ENCODE measurements at places on chromosomes 4 and X.
A peak's percentile ranks its signal among the peaks of the same experiment; 100 is the strongest.

GRCh38 chr4:173231916-173232315 is 63.3 kb downstream of the GALNT7 start:
- no peak for DNase-seq

GRCh38 chr4:10183462-10183861 is 66.9 kb upstream of the WDR1 start:
- peak; percentile 56 for DNase-seq

- no peak for DNase-seq
Measured at GRCh38 chr4:76238236-76238635, 13.3 kb upstream of the FAM47E start.

DNA sequence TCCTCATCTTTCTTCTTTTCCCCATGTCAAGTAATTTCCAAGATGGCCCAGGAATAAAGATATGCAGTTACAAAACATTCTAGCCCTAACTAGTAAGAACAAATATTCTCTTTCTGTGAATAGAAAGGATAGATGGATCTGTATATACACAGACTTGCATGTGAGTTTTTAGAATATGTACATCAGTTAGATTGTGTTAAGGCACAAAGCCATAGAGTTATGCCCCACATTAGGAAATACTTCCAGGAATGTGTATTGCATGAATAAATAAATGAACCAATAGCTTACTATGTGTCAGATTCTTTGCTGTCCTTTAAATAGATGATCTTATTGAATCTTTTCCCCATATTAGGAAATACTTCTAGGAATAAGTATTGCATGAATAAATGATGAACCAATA is 46.0 kb upstream of the TMPRSS11E start:
- DNase-seq: no peak

DNA sequence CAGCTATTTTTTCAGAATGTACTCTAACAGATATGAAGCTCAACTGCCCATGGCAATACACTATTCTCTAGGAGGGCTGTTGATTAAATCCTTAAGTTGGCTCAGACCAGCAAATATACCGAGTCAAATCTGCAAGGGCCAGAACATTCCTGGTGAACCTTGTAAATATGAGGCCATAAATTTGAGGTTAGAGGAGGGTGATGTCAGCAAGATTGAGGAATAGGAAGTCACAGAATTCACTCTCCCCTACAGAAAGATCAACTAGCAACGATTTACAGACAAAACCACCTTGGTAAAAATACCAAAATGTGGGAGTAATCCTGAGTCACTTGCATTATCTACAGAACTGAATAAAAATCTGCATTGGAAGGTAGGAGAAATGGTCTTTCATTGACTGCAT is 399.3 kb downstream of the GPM6A start:
- DNase-seq: no peak

GRCh38 chrX:114841051-114841450 is 176.4 kb downstream of the IL13RA2 start:
- no peak for DNase-seq

DNA sequence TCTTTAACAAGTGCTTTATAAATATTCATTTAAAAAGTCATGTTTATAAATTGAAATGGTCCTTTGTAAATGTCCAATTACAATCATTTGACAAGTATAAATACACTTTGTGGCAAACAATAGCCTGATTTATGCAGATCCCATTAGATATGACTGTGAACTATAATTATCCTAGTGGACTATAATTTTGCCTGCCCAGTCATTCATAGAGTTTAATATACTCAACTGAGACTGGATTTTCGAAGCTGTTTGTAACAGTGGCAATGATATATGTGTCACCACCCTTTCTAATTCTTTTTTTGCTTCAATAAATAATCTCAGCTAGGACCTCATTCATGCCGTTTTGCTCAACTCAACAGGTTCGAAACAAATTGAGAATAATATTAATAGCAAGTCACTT is 732.0 kb downstream of the PCDH18 start:
- no peak for DNase-seq

- DNase-seq: no peak
Measured at GRCh38 chrX:54386314-54386713, 28.5 kb upstream of the WNK3 start.

DNA sequence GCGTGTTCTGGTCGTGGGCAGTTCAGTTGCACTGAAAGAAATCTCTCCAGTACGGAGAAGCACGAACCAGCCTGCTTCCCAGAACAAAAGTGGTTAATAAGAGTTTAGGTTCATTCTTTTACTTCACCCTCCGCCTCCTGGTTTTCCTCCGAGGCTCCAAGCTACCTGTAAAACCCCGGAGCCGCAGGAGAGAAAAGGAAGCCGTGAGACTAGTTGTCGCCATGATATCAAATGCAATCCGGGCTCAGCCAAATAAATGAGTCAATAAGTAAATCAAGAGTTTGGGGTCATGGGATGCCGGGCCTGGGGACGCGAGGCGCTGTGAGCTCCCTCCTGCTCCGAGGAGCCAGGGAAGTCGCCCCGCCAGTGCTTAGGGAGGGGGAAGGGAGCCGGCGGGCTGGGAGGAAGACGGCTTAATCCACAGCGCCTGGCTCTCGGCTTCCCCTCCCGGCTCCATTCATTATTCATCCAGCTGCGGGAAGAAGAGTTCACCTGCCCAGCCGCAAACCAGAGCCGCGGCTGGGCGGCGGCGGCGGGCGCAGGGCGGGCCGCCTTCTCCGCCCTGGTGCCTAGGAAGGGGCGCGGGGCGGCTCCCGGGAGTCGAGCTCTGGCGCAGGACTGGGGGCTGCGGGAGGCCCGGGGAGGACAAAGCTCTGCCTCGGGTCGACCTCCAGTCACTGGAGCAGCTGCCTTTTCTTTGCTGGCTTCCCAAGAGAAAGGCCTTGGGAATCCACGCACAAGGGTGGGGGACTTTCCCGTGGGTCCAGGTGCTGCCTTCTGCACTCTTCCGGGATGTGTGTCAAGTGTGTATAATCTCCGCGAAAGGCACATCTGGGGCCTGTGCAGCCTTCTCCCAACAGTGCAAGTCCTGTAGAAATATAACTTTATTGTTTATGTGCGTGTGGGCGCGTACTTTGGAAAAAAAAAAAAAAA is 1.7 kb downstream of the FRAS1 start:
- DNase-seq: no peak

All from activated CD4-positive, alpha-beta T cell treated with anti-CD3 and anti-CD28 coated beads, Interleukin-10, Interleukin-2, amounts not matched to agents 100 ng/mL and 50 ng/mL, durations not matched to agents 16 hours and 8 hours (primary cell).